NCI-H1105 (cell line): ENCODE measurements at places on chromosomes 4 and X.

DNA sequence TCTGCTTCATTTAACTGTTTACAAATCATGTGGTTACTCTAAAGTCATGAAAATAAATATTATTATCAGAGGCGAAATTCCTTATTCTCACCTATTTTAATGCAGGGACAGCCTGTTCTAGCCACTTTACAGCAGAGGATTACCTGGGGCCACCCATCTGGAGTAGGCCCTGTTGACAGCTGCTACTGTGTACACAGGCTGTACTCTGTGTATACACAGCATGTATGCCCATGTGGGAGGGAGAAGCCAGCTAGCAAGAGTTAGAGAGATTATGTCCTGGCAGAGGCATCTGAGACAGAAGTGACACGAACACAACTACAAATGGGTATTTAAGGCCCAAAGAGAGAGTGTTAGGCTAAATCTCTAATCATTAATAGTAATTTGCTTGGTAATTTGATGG lies 62.1 kb downstream of the GPRIN3 start:
- DNase-seq: no peak

DNA sequence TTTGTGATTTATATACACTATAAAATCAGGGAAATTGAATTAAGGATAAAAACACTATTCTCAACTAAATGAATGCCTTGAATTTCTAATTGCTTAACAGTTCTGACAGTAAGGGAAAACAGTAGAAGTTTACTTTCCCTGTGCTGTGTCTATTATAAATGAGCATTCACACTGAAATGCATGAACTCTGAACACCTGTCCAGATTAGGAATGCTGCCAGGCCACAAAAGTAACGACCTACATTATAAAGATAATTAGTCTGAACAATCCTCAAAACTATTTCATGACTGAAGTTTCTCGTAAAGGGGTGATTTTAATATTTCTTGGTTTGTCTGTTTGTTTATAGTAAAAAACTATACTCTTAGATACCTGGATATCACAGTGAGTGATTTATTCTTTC lies 2.0 kb downstream of the NDST3 start:
- DNase-seq: no peak

GRCh38 chr4:141464366-141464765 lies 172.0 kb upstream of the IL15 start:
- DNase-seq: peak; percentile 67

DNA sequence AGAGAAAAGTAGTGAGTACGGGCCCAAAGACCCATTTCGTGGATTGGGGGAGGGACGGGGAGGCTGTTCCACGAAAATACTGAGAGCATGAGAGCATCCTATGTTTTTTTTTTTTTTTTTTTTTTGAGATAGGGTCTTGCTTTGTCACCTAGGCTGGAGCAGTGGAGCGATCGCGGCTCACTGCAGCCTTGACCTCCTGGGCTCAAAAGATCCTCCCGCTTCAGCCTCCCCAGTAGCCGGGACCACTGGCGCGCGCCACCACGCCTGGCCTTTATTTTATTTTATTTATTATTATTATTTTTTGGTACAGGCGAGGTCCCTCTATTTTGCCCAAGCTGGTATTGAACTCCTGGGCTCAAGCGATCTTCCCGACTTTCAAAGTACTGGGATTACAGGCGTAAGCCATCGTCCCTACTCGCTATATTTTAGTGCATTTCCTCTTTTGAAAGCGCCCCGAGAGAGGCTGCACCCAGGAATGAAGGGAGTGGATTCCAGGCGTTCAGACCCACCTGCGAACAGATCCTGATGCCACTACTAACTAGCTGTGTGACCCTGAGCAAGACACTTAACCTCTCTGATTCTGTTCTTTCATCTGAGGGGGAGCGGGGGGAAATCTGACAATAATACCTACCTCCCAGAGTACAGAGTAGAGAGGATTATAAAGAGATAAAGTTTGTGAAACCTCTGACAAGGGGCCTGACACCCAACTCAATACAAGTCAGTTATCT lies 5.4 kb upstream of the MSX1 start:
- no peak for DNase-seq

GRCh38 chr4:98468709-98469108 lies 189.7 kb downstream of the TSPAN5 start:
- no peak for DNase-seq

- DNase-seq: no peak
These were observed 11.5 kb downstream of the MAD2L1 start for GRCh38 chr4:120055162-120055561.

GRCh38 chr4:153755186-153755585 lies 4.6 kb downstream of the RNF175 start:
- DNase-seq: no peak

DNA sequence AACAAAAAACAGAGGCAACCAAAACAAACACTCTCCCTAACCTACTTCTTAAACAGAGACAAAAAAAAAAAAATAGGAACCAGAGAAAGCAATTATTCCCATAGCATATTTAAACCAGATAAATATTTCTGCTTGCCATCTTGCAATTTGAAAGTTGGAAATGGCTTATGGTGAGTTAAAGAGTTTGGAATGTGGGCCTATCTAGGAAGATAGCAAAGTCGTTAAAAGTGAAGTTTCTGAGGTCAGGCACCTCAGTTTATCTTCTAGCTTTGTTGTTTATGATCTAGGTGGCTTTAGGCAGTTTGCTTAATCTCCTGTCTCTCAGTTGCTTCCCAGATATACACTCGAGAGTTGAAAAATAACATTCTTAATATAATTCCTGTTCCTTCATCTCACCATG lies 284.2 kb downstream of the KCNIP4 start:
- DNase-seq: no peak

DNA sequence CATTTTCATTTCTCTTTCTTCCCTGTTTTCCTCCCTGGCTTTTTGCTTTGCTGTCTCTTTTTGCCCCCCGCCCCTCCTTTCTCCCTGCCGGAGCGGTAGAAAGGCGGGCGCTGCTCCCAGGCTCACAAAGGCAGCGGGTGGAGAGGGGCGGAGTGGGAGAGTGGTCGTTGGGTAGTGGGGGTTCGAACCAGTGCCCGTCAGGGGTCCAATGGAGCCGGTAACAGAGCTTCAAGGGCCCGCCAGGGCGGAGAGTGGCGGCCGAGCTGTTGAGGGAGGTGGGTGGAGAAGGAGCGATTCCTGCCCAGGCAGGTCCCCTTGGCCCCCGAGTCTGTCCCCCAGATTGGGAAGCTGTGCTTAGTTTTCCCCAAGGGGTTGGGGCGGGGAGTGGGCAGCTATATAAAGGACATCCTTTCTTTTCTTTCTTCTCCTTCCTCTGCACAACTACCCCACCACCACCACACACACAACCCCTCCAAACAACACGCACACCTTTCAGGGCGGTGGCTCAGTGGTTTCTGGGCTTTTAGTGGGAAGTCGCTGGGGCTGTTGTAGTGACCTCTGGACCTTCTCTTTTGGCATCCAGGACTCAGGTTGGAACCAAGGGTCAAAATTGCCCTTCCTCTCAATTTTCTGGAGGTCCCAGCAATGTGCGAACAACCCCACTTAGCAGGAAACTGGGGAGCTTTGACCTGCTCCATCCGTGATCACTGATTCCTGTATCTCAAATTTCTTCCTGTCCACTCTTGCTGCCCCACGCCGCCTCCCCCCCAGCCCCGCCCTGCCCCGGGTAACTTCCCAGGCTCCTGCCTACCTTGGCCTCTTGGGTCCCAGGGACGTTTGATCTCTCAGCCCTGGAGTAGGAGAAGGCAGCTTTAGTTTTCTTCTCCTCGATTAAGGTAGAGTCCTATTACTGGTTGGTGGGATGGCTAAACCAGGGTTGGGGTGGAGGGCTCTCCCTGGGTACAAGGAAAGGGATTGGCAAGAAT lies 1.9 kb downstream of the EFNB1 start:
- DNase-seq: no peak

GRCh38 chr4:76305971-76306881 lies at the start of gene STBD1:
STBD1 (plus strand) TSS chr4:76306733; CDS start chr4:76306770, 37 bp downstream.
- DNase-seq: peak; percentile 9

GRCh38 chr4:151429957-151430570 lies 21.1 kb downstream of the FHIP1A start:
- DNase-seq: no peak

DNA sequence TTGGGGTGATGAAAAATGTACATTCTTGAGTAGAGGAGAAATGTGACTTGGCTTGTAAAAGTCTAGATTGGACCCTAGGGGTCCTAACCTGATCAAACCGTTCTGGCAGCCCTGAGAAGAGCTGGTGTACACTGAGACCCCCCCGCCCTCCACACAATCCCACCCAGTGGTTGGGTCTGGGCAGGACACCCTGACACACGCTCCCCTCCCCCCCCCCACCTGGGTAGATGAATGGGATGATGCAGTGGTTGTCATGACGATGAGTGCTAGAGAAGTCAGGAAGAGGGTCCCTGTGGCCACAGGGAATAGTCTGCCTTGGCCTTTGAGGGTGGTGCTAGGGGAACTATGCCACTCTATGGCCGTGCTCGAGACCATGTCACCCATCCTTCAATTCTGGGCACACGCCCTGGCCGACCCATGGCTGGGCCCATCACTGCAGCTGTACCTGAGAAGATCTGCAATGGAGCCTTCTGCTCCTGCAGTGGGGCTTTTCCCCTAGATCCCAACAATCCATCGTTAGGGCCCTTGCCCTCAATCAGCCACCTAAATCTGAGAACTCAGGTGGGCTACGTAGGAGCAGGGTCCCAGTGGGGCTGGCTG lies 4.4 kb downstream of the CDK16 start:
- no peak for DNase-seq

GRCh38 chr4:174626342-174627008 lies 104.2 kb upstream of the HPGD start:
- DNase-seq: no peak

GRCh38 chr4:19514276-19515070 lies 737.2 kb upstream of the SLIT2 start:
- no peak for DNase-seq

GRCh38 chr4:1375761-1376322 lies 28.8 kb downstream of the UVSSA start:
- no peak for DNase-seq

DNA sequence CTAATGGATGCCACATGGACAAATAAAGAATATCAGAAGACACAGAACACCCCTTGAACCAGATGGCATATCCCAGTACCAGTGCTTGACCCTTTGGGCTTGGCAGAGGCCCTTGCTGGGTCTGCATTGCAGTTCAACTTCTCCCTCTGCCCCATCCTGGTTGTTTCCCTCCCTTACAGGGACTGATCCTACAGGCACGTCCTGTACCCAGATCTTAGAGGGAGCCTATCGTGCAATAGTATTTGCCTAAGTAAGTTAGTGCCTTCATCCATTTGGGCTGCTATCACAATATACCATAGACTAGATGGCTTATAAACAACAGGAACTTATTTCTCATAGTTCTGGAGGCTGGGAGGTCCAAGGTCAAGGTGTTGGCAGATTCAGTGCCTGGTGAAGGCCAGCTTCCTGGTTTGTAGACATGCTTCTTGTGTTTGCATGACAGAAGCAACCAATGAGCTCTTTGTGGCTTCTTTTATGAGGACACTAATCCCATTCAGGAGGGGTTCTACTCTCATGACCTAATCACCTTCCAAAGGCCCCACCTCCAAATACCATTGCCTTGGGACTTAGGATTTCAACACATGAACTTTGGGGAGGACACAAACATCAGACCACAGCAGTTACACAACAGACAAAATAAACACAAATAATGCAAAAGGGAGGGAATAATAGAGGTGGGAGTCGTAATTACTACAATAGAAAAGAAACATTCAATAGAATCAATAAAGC lies 146.5 kb upstream of the MSX1 start:
- no peak for DNase-seq

DNA sequence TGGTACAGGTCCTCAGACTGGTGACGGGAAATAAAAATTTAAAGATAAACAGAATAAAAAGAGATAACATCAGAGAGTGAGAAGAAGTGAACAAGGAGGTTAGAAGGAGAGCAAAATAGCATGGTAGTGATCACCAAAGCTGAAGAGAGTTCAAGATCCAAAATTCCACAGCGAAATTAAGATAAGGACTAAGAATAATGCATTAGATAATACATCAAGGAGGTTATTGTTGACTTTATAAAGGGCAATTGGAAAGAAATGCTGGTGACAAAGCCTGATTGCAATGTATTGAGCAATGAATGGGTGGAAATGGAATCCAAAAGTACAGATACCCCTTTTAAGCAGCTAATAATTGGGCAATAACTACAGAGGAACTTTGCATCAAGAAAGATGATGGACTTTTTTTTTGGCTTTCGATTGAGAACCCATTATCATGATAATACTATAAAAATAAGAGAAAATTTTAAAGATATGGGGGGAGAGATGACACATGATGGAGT lies 101.6 kb upstream of the MAP9 start:
- DNase-seq: no peak

GRCh38 chr4:84573385-84574068 lies 9.4 kb upstream of the CDS1 start:
- DNase-seq: no peak

DNA sequence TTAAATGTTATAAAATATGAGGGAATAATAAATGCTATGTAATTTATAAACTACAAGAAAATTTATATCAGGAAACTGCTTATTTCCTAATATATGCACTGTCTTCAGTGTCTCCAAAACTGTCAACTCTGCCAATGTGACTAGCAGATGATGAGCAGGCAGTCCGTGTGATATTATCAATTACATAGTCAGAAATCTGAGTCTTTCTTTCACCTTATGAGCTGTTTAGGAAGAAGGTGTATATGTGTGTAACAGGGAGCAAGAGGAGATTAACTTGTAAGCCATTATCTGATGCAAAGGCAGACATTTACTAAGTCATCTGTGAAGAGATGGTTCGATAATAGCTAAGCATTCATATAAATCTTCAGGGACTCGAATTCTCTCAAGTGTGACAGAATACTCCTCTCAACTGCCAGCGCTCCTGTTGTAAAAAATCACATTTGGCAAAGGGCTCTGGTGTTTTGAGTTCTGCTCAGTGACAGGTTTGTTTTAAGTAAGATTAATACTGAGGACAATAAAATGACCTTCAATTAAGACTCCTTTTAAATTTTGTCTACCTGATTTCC lies 79.7 kb downstream of the SNCA start:
- no peak for DNase-seq

DNA sequence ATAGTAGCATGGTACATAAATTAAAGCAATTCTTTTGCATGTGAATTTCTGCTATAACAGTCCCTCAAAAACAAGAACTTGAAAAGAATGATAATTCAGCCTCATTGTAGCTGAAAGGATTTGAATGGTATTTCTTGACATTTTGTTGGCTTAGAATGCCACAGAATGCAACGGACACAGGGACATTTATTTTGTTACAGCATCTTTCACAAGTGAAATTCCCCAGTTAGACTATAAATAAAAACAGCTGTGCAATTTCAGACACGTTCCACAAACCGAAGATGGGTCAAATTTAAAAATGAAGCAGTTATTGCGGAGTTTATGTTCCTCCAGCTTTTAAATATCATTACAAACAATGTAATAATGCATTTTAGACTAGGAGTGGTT lies 82.8 kb upstream of the AMELX start:
- DNase-seq: no peak

- no peak for DNase-seq
These were observed 105.8 kb downstream of the POLA1 start for GRCh38 chrX:24799565-24799964.

DNA sequence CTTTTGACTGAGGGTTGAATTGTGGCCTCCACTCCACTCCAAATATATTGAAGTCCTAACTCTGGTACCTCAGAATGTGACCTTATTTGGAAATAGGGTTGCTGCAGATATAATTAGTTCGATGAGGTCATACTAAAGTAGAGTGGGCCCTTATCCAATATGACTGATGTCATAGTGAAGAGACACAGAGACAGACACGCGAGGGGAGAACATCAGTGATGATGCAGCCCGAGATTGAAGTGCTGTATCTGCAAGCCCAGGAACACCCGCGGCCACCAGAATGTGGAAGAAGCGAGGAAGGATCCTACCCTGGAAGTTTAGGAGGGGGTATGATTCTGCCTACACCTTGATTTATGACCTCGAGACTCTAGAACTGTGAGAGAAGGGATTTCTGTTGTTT lies 279.0 kb downstream of the ANKRD50 start:
- no peak for DNase-seq

- DNase-seq: no peak
These were observed 82.2 kb downstream of the KLF8 start for GRCh38 chrX:56314334-56314733.
